ENCODE measurements at places on chromosomes 3 and 15.

DNA sequence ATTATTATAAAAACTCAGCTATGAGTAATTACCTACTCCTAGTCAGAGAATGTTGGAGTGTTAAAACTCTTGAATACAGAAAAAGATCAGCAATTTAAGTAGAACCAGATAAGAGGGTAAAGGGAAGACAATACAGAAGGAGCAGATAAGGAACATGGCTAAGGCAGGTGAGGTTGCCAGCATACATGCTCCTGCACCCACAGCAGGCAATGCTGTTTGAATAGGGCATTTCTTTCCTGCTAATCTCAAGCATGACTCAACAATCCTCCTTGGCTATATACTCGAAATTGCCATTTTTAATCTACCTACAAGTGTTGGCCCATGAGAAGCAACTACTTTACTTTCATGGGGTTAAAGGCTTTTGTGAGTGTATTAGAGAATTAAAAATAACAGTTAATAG lies 494.5 kb downstream of the DIPK2A start:
- DNase-seq, result no peak

- DNase-seq, result no peak
Observed at GRCh38 chr15:51075826-51076523, 18.7 kb downstream of the TNFAIP8L3 start.

DNA sequence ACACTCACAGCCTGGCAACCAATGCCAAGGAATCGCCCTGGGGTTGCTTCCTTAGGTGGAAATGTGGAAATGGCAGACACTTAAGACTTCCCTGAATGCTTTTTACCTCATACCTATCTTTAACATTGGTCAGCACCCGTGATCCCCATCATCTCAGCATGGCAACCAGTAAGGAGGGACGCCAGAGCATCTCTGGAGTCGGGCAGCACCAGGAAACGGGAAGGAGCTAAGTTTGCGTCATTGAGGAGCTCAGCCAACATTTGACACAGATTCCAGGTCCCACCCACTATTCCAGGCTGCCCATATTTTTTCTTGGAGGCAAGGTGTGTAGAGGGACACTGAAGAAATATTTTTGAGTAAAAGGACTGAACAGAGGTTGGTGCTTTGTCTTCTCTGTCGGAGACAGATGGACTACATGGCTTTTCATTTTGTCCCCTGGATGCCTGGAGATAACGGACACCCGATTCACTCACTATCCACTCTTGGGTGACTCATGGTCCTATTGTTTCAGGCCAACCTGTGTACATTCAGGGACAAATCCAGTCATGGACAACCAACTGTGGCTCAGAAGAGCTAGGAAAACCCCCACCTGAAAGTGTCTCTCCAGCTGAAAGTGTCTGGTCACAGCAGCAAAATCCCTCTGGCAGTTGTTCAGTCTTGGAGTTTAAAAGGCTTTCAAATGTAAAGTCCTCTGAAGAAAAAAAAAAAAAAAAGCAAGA lies 70.4 kb upstream of the OXTR start:
- DNase-seq, result no peak

GRCh38 chr15:69498987-69499386 lies 46.4 kb downstream of the RPLP1 start:
- DNase-seq, result no peak

GRCh38 chr3:17135696-17136095 lies 250.9 kb downstream of the PLCL2 start:
- DNase-seq, result no peak

DNA sequence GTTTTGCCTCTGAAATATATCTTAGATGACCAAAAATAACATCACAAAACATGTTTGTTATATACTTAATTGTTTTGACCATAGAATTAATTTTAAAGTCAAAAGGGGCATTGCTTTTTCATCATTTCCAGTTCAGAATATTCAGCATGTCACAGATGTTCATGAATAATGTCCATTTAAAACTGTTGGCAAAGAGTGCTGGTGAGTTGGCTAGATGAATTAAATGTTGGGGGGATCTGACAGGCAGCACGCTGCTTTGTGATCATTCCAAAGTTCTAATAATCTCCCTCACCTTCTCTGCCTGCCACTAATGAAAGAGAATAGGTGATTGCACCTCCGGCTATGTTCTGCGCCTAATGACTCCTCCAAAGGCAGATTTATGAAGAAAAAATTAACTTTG lies 139.2 kb upstream of the MLF1 start:
- DNase-seq, result no peak

GRCh38 chr3:61417352-61417751 lies 144.0 kb upstream of the PTPRG start:
- no peak for DNase-seq

DNA sequence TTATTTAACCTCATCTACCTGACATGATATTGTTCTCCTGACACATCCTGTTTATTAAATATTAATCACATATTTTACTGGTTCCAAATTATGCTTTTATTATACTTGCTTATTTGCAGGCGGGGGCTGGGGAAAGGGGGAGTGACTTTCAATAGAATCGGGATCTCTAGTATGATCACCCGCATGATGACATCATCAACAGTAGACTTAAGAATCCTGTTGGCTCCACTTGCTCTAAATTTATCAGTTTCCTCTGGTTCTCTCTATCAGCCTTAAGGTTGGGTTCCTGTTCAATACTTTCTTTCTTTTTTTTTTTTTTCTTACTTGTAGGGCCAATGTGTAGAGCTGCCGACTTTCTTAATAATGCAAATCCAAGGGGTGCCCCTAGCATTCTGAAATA lies 317.5 kb downstream of the BCHE start:
- no peak for DNase-seq

- DNase-seq, result no peak
Observed at GRCh38 chr3:115518100-115518852, 105.0 kb upstream of the GAP43 start.

DNA sequence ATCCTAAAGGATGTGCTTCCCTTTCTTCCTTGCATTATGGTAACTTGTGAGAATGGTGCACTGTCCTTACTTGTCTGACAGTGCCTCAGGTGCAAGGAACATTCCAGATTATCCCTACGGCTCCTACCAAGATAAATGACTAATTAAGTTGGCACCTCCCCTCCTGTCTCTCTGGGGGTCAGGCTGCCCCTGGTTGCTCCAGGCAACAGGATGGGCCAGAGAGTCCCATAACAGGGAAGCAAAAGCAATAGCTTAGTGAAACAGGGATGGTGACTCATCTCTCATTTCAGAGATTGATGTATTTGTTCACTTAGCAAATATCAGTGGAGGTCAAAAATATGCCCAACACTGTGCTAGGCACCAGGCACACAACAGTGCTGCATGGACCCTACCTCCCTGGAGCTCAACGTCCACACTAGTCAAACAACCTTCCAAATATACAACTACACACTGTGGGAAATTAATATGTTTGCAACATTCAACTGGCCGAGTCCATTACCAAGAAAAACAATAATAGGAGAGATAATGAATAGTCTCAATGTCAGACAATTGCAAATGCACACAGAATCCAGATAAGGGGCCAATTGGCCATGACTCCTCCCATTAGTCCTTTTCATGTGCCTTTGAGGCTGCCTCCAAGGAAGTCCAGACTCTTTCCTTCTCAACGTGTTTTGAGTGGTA lies 249.0 kb downstream of the TLE3 start:
- no peak for DNase-seq

DNA sequence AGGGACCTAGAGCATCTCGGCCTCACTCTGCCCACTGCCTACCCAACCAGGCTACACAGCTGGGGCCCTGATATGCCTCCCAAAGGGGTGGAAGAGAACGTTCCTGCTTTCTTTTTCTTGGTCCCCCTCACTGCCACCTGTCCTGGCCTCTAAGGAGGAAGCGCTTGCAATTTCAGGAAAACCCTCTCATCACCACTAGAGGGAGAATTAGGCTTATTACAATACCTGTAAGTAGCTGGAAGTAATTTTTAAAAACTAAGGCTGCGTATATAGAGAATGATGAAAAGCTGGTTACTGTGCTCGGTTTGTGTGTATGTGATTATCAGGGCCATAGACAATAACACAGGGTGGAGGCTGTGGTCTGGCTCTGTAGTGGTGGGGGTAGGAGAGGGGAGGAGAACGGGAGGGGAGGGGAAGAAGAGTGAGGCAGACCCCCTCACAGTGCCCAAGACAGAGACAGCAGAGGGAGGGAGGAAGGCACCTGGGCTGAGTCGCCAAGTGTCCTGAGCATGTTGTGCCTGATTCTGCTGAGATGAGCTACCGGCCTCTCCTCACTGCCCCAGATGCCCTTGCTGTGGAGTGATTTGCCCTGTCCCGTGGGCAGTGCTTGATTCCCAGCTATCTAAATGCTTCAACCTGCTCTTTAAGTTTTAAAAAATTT lies 3.3 kb downstream of the GABRG3 start:
- DNase-seq, result no peak

GRCh38 chr3:62582495-62583172 lies 209.3 kb upstream of the FEZF2 start:
- DNase-seq, result no peak

- no peak for DNase-seq
Observed at GRCh38 chr3:157275832-157276231, 115.9 kb upstream of the CCNL1 start.

GRCh38 chr15:33994005-33994615 lies 25.8 kb downstream of the CHRM5 start:
- no peak for DNase-seq

- DNase-seq, result no peak
Observed at GRCh38 chr3:197195326-197195725, 103.1 kb downstream of the DLG1 start.

GRCh38 chr3:17013571-17013970 lies 128.8 kb downstream of the PLCL2 start:
- no peak for DNase-seq
